ENCODE measurements at places on chromosomes 4 and X.
A peak's percentile ranks its signal among the peaks of the same experiment; 100 is the strongest.

- no peak for DNase-seq
These were observed 318.9 kb upstream of the F9 start for GRCh38 chrX:139211568-139212182.

GRCh38 chr4:139083607-139083955 is 68.0 kb downstream of the NOCT start:
- DNase-seq, result peak; percentile 42

GRCh38 chr4:112813790-112814189 is 176.8 kb downstream of the LARP7 start:
- DNase-seq, result no peak

DNA sequence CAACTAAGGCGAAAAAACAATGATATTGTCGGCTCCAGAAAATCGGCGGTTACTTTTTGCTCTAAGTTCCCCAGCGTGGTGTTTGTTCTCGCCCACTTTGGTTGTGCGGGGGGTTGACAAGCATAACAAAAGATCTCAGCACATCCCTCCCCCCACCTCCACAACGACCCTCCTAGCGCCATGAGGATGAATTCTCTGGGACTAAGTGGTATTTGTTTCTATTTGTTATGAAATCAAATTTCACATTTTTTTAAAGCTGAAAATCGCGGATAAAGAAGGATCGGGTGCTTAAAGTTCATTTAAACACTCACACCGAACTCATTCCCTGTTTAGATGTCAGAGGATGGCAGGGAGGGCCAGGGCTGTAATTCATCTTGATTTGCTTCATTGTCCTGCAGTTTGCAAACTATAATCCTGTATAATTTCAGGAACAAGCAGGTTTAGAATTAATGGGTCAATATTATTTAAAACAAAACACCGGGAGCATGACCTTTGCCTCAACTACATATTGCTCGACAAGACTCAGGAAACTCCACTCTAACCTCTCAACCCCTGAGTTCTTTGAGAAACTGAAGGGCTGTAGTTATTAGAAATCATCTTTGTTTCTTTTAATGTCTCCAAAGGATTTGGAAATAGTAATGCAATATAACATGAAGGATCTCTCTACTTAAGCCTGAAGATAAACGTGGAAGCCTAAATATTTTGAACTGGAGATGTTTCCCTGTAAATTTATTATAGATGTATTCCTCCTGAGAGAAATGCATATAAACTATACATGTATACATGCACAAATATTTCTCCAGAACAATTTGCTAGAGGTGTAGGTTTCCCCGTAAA is 6.4 kb downstream of the PITX2 start:
- no peak for DNase-seq

- DNase-seq, result no peak
These were observed 479.8 kb downstream of the KLHL13 start for GRCh38 chrX:117636826-117637225.

- no peak for DNase-seq
These were observed 53.6 kb upstream of the FUNDC1 start for GRCh38 chrX:44596277-44596676.

DNA sequence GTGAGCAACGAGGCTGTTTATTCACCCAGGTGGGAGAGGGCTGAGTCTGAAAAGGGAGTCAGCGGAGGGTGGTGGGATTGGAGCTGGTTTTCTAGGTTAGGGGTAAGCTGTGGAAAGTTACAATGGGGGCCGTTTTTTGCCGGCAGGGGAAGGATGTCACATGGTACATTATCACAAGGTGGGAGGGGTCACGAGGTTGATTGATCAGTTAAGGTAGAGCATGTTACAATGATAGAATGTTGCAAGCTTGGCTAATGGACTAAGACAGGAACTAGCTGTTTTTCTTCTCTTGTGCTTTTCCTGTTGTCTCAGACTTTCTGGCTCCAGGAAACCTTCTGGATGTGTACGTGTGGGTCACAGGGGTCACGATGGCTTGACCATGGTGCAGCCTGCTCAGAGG is 536.3 kb upstream of the HTR2C start:
- DNase-seq, result no peak

GRCh38 chrX:149652232-149652981 is 20.8 kb upstream of the TMEM185A start:
- no peak for DNase-seq

- DNase-seq, result no peak
These were observed 317.2 kb downstream of the CAMK2D start for GRCh38 chr4:113444386-113444785.

DNA sequence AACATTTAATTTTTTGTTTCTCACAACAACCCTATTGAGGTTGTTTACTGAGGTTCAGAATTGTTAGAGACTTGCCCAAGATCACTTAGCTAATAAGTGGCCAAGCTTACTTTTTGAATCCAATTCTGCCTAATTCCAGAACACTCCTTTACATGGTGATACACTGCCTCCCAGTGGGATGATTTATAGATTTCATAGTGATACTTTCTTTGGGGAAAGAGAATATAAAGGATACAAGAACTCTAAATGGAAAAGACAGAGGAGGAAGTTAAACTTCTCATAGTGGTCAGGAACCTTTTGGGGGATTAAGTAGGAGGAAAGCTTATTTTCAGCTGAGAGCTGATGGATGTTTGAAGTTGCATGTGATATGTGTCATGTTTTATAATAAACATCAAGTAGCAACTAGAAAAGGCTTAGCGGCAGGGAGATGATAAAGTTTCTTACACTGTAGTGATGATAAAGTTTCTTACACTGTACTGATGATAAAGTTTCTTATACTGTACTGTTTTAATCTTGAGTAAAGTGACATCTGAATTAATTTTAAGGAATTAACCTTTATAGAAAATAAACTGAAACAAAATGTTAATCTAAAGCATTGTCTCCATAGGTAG is 15.3 kb downstream of the STAG2 start:
- DNase-seq, result no peak

DNA sequence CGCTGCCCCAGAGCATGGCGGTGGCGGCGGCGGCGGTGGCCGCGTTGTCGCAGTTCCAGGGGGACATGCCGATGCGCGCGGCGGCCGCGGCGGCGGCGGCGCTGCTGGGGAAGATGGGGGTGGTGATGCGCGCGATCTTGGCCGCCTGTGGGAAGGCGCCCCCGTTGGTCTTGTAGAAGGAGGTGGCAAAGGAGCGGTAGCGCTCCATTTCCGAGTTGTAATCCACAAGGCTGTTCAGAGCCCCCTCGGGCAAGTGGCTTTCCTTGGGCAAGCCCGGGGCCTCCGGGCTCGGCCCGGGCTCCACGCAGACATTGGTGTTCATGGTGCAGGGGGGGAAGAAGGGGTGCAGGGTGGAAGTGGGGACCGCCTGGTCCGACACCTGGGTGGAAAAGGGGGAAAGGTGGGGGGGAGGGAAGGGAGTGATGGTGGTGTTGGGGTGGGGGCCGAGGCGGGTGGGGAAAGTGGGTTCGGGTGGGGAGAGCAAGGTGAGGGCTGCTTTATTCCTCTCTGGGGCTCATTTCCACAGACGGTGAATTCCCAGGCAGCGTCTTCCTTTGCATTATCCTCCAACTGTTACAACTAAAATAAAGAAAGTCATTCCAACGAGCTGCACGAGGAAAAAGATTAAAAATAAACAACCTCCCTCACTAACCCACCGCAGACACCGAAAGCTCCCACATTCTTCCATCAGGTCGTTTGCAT is 3.1 kb downstream of the CXXC4 start:
- DNase-seq, result no peak

GRCh38 chrX:24577091-24577490 is 70.1 kb downstream of the PCYT1B start:
- no peak for DNase-seq

- no peak for DNase-seq
These were observed 27.4 kb upstream of the SPON2 start for GRCh38 chr4:1199556-1200331.
